Adipocyte (in vitro differentiated cells): ENCODE measurements at places on chromosomes 11 and 22.

- no peak for DNase-seq
These were observed 10.5 kb downstream of the SYNGR1 start for GRCh38 chr22:39360242-39360641.

- no peak for DNase-seq
These were observed 7.6 kb upstream of the MICAL2 start for GRCh38 chr11:12102588-12103410.

- no peak for DNase-seq
These were observed 1147.8 kb downstream of the JRKL start for GRCh38 chr11:97537407-97538150.

GRCh38 chr11:67613313-67613959 is 6.7 kb downstream of the NDUFV1 start:
- DNase-seq = no peak

- DNase-seq = no peak
These were observed 1.6 kb downstream of the MRPL48 start for GRCh38 chr11:73789279-73789670.

DNA sequence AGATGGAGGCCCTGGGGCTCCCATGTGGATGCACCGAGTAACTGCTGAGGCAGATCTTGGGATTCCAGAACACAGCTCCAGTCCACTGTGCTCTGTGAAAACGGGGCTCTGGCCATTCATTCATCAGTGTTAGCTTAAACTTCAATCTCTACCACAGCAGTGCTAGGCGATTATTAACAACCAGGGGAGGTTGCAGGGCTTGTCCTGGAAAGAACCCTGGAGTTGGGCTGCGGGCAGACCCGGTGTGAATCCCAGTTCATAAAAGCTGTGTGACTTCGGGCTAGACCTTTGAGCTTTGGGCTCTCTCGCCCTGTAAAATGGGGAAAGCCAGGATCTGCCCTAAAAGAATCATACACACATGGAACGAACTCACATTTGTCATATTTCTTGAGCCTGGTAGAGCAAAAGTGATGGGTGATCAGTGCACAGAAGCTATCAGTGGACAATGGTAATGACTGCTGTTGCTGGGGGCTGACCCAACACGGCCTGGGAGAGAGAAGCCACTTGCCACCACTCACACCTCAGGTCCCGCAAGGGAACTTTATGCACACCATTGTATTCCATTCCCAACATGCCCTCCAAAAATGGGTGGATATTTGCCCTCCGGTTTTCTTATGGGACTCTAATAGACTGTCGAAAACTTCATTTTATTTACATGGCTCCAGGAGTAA is 15.6 kb upstream of the CRYBB3 start:
- DNase-seq = no peak
